ENCODE measurements at places on chromosomes 2 and 18.
A peak's percentile ranks its signal among the peaks of the same experiment; 100 is the strongest.

DNA sequence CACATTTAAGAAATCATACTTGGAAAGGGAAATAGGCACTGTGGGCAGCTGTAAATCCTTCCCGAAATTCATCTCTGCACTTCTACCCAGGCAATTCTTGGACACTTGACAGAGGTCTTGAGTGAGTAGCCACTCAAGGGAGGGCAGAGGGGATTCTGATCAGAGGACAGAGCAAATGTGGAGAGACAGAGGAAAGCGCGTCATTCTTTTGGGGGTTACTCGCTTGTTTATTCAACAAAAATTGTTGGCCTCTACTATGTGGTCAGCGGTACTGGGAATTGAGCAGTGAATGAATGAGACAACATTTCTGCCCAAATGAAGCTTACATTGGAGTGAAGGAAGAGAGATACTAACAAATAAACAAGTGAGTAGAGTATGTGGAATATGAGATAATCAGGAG, 41.4 kb upstream of the YES1 start:
- no peak for DNase-seq

DNA sequence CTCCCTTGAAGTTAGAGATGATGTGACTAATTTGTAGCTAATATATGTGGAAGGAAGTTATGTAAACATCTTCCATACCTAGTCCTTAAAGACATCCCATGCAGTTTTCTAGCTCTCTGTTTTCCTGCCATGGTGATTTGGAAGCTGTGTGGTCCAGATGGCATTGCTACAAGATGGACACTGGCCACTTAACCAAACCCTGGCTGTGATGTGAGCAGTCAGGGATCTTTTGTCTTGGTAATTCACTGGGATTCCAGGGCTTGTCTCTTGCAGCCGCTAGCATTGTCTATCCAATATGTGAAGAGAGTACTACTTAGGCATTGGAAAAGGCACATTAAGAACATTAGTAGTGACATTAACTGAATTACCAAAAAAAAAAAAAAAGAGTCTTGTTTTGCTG, 139.9 kb upstream of the DOCK10 start:
- DNase-seq: no peak

GRCh38 chr2:223908304-223908998, 36.7 kb downstream of the WDFY1 start:
- DNase-seq: no peak

DNA sequence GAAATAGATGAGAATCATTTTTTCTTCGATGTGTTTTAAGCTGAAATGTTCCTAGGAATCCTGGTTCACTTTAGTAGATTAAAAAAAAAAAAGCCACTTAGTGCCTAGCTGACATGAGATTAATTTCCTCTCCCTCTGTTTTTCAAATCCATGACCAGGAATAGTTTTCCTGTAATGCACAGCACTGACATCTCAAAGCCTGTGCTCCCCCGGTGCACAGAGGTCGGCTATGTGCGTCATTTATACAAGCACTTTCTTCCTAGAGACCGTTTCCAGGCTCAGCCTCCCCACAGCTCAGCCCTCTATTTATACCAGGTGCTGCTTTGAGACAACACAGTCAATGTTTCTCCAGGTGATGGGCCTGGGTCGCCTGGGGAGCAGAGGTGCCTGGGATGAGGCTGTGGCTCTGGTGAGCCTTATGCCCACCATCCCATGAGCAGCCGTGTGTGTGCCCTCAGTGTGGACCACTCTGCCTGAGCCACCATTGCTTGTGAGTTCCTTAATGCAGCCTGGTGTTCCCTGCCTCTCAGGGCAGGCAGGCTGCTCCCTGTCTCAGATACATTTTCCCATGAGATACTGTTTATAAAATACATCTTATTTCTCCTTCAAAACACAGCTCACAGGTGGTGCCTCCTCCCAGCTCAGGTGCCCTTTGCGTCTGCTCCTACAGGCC, 515.7 kb upstream of the HS6ST1 start:
- DNase-seq: no peak

GRCh38 chr2:211281430-211282073, 725.2 kb downstream of the CPS1 start:
- no peak for DNase-seq

DNA sequence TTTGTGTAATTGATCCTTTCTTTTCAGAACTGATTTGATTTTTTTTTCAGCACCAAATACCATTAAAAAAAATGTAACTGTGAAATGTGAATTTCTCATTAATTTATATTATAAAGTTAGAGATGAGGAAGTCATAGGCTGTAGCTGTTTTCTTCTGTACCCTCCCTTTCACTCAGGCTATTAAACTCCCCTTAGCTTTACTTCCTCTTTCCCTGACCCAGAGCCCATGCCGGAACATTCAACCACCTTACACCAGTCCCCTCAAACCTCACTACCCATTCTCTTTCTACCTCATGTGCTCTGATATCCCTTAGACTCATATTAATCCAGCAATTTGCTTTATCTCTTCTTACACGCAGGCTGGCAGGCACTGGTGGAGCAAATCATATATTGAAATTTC, 12.4 kb downstream of the GALNT5 start:
- peak; percentile 82 for DNase-seq

DNA sequence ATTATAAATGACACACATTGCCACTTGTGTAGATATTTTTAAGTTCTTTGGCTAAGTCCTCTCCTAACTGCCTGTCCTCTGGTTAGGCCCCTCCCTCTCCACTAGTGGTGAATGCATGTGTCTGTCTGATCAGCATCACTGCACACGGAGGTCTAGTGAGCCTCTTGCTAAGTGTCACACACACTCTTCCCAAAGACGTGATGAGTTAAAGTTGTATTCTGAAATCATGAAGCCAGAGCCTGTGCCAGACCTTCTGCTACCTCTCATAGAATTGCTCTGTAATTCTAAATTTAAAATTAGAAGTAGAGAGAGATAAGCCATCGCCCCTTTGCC, 41.3 kb downstream of the RALB start:
- no peak for DNase-seq

DNA sequence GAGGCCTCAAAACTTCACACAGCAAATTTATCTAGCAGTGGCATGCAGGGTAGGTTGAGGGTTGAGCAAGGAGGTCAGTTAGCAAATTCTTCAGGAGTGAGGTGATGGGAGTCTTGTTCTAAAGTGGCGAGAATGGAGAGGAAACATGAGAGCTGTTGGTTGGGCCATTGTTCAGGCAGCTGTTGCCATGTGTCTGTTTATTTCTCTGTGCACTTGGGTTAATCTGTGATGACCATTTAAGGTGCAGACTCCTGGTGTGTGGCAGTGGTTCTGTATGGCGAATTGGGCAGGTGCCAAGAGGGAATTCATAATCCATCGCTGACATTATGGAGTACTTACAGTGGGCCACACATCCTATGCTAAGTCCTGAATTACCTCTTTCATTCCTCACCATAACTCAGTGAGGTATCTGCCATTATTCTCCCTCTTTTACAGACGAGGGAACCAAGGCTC, 30.4 kb downstream of the TMEM178A start:
- no peak for DNase-seq

- no peak for DNase-seq
Measured at GRCh38 chr18:61413396-61413795, 80.2 kb downstream of the CDH20 start.

GRCh38 chr18:10025711-10026670, 112.2 kb downstream of the VAPA start:
- DNase-seq: no peak

GRCh38 chr2:200471928-200472645, 37.8 kb downstream of the KCTD18 start:
- no peak for DNase-seq

DNA sequence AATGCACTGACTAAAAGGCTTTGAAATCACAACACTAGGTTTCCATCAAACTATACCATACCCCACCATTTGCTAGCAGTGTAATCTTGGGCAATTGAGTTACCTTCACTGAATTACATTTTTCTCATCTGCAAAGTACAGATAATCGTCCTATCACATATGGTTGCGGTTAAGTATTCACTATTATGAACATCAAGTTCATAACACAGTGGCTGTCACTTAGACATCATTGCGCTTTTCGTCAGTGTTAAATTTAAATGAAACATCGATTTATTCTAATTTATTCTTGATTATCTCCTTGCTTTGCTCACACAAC, 505.9 kb downstream of the CPS1 start:
- DNase-seq: no peak

- no peak for DNase-seq
Measured at GRCh38 chr2:46964835-46965560, 49.4 kb upstream of the MCFD2 start.

DNA sequence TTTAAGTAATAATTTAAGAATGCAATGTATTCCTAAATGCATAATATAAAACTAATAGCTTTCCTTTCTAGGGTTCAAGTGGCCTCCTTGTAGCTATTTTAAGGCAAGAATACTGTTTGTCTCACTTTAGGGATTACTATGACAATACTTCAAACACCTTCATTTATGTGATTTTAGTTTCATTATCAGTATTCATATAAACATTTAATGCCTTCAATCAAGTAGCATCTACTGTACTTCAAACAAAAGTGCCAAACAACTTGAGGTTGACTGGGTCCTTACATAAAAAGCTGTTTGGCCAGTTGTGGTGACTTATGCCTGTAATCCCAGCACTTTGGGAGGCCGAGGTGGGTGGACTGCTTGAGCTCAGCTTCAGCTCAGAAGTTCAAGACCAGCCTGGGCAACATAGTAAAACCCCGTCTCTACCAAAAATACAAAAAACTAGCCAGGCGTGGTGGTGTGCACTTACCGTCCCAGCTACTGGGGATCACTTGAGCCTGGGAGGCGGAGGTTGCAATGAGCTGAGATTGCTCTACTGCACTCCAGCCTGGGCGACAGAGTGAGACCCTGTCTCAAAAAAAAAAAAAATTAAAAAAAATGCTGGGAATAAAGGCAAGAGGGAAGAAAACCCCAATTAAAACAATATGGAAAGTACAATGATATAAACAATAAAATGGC, 9.3 kb downstream of the MEX3C start:
- no peak for DNase-seq

GRCh38 chr2:27776097-27776496, 4.6 kb downstream of the MRPL33 start:
- no peak for DNase-seq

DNA sequence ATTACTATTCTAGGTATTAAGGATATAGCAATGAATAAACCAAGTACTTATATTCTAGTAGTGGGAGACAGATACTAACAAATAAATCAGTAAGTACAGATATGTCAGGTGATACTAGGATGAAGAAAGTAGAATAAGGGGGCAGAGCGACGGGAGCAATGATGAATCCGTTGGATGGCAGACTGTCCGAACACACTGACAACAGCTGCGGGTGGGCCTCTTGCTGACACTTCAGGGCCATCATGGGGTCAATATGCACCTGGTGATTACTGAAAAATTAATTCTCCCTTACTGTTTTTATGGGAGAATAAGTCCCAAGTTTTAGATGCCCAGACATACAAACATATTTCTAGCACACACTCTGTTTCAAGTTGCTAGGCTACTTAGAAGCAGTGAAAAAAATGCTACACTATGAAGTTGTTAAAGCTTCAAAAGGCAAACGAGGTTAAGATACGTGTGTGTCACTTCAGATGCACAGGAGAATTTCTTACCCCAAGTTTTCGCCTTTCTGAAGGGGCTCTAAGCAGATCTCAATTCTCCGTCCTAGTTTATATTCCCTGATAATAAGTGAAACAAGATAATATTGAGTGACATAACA, 78.7 kb downstream of the USP40 start:
- no peak for DNase-seq

DNA sequence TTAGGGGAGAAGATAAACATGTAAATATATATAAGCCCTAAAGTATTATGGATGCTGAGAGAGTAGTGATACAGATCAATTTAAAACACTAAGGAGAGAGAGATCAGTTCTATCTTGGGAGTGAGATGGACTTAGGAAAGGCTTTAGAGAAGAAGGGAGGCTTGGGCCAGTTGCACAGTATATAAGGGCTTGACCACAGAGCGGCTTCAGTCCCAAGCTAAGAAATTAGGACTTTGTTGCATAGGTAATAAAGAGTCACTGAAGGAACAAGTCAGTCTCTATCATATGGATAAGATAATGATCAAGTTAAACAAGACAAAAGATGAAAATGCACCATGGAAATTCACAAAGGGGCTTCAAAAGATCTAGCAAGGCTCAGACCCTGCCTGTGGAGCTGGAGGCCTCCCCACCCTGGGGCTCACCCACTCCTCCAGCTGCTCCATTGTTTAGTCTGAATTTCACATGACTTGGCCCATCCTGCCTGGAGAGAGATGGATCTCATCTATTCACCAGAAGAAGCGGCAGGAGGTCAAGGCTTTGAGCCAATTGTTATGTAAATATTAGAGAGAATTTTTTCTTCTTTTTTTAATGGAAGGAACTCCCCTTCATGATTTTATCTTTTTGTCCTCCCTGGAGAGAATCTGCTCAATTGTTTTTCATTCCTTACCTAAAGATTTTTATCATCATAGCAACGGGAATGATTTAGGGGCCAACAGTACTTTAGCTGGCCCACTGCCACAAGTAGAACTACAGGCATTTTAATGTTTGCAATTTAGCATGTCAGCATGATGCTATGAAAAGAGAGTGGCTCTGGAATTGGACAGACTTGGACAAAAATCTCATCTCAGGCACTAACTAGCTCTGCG, 44.0 kb downstream of the GYPC start:
- no peak for DNase-seq

DNA sequence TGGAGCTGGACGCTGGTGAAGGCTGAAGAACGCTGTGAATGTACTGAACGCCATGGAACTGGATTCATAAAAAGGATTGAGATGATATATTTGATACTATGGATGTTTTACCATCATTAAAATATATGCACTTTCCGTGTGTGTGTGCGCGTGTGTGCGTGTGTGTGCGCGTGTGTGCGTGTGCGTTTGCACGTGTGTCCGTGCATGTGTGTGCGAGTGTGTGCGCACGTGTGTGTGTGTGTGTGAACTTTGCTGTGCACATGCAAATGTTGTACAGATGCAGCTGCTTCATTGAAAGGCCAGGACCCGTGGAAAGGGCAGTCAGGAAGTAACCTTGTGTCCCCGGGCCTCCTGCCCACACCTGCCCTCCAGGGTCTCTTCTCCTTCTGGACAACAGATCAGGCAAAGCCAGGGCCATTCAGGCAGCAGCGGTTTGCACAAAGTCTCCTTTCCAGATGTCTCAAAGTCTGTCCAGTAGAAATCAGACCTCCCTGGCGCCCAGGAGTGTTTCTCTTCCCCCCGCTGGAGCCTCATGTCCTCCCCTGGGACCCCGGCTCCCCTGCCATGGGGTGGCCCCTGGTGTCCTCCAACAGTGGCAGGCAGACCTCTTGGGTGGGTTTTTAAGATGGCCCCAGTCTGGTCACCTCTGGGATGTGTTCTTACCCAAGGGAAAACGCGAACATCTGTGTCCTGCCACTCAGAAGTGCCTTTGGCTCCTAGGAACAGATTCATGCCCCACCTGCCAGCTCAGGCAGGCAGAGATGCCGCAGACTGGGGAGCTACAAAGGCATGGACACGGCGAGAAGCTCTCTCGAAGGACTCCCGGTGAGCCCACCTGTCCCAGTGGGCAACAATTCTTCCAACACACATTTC, 86.1 kb upstream of the GPC1 start:
- no peak for DNase-seq

Data from KBM-7 (cell line).